ENCODE measurements at places on chromosomes 11 and 22. TPM values are rescaled to one million over a fixed set of nuclear protein-coding genes. Genes with fewer than 3 reads are reported as not detected.

DNA sequence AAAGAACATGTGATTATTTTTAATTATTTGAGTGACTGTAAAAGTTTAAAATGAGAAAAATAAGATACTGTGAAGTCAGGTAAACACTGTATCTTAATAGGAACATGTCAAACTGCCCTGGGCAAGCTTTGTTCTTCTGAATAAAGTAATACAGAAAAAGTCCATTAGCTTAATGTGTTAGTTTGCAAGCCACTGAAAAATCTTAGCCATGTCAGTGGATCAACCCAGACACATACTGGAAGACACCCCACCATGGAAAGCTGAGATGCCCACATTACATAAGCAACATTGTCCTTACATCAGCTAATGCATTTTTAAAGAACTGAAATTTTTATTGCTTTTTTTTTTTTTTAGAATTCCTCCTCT lies 155.2 kb downstream of the BBOX1 start:
- DNase-seq, result no peak

DNA sequence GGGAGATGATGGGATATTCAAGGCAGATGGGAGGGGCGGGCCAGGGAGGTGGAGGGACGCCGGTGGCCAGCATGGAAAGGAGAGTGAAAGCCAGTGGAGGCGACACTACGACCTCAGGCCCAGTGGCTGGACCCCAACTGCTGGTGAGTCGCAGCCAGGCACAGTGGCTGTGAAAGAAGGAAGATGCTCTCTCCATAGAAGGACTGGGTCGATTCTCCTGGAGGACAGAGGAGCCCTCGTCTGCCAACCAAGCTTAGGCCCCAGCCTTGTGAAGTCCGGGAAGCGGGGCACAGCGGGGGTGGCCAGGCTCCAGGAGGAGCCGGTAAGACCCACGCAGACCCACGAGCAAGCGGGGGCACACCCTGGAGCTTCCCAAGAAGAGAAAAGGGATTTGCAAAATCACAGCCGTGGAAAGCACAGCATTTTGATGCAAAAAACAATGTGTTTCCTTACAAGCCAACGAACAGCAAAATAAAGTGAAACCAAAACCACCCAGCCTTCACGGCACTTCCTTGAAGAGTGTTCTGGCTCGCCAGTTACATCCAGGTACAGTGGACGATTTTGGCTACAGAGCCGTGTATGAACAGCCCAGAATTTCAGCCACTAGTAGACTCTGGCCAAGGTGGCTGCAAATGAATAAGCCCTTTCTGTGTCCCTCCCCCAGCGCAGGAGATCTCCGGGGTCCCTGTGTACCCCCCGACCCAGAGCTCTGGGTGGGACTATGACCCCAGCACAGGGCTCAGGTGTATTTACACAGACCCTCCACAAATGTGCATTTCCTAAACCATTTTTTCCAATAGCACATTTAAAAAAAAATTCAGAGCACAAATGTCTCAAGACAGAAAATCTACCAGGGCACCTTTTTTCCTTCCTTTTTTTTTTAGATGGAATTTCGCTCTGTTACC lies 96.9 kb downstream of the TRMU start:
- no peak for DNase-seq

DNA sequence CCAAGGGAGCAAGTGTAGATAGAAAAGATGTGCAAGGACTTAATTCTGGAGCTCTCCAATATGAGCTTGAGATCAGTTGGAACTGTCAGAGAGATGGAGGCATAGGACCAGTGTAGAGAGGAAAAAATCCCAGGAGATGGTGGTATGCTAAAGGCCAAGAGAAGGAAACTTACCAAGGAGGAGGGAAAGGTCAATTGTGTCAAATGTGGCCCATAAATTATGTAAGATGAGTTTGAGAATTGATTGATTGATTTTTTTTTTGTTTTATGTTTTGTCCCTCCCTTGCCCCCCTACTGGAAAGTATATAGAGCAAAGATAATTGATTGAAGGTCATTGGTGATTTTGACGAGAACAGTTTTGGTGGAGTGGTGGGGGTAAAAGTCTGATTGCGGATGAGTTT lies 2.8 kb upstream of the USP2 start:
- no peak for DNase-seq

Gene CCDC157
- 4.6 TPM for total RNA-seq

Gene MYBPC3
- not detected for total RNA-seq

All from uterus (tissue), 4 donors.